Mesothelial cell of epicardium (in vitro differentiated cells): ENCODE measurements at places on chromosomes 6 and 20. TPM values are rescaled to one million over a fixed set of nuclear protein-coding genes. Genes with fewer than 3 reads are reported as not detected.
A peak's percentile ranks its signal among the peaks of the same experiment; 100 is the strongest.

DNA sequence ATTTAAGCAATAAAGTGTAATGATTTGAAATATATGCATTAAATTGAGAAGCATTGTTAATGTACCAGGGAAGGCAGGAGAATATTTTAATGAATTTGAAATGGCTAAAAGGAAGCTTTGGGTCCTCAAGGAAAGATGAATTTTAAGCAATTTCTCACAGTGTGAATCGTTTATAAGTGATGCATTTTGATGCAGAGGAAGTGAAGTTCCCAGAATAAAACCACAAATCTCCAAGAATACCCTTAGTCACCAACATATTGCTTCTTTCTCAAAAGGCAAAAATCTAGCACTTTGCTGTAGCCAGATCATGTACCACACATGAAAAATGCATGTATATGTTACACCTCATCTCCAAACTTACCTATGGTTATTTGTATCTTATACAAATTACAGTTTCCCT lies 11.7 kb downstream of the TPD52L1 start:
- DNase-seq, result no peak
- no peaks in the 10 kb centered on the region for H3K27me3 ChIP-seq
- peaks cover 36% of the 10 kb centered on the region for H3K36me3 ChIP-seq
- no peak overlapping the region for H3K4me3 ChIP-seq
- H3K4me1 ChIP-seq, result peaks cover 9% of the 10 kb centered on the region

GRCh38 chr6:128417698-128418097 lies 102.7 kb downstream of the PTPRK start:
- no peak overlapping the region for H3K27ac ChIP-seq
- peaks cover 23% of the 10 kb centered on the region for H3K36me3 ChIP-seq
- no peak overlapping the region for H3K4me3 ChIP-seq
- no peak for DNase-seq

DNA sequence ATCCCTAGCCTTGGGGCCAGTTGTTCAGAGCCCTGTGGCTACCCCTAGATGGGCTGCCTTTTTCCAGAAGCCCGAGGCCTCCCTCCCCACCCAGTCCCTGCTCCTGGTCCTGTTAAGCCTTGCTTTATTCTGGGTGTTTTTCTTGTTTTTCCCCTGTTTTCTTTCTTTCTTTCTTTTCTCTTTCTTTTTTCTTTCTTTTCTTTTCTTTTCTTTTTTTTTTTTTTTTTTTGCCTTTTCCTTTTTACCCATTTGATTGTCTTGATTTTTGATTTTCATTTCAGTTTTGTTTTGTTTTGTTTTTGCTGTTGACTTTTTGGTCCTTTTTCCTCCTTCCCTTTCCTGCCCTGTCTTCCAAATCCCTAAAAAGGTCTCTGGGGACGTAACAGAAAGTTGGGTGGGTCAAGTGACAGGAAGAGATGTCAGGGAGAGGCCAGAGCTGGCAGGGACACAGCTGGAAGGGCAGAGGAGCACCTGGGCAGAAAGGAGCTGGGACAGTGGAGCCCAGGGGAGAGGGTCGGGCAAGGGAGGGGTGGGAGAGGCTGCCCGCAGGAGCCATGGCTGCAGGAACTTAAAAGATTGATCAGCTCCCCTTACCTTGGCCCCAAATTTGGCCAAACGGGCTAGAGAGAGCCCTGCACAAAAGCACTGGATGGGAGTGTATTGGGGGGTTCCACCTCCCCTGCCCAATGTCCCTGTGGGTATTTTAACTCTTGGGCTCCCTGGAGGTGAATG lies 27.6 kb downstream of the MYH7B start:
- no peak overlapping the region for H3K4me3 ChIP-seq
- H3K4me1 ChIP-seq, result peaks cover 3% of the 10 kb centered on the region
- H3K27me3 ChIP-seq, result peaks cover 28% of the 10 kb centered on the region
- no peak for DNase-seq

- H3K4me3 ChIP-seq, result no peak overlapping the region
- H3K36me3 ChIP-seq, result peaks cover 6% of the 10 kb centered on the region
- no peak for DNase-seq
- H3K4me1 ChIP-seq, result no peaks in the 10 kb centered on the region
Measured at GRCh38 chr20:21179757-21180156, 53.9 kb downstream of the KIZ start.

- peak overlapping the region; percentile 77 for H3K27ac ChIP-seq
- peak overlapping the region; percentile 69 for H3K4me3 ChIP-seq
- DNase-seq, result peak; percentile 49
- H3K4me1 ChIP-seq, result peaks cover 16% of the 10 kb centered on the region
- H3K36me3 ChIP-seq, result no peaks in the 10 kb centered on the region
Measured at GRCh38 chr6:48068278-48069251, 42.4 kb downstream of the PTCHD4 start.

DNA sequence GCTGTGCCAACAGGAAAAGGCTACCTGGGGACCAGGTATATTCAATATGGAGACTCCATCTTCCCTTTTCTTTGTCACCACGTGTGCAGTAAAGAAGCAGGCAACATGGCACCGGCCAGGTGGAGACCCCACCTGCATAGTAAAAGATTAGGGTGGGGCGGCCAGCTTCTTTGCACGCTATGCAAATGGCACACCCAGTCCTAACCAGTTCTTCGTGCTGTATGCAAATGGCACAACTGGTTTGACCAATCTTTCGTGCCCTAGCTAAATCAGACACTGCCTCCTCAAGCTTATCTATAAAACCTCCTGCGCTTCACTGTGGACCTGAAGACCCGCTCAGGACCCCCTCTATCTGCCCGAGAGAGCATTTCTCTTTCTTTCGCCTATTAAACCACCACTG lies 88.8 kb upstream of the EZR start:
- H3K27me3 ChIP-seq, result no peaks in the 10 kb centered on the region
- peak overlapping the region; percentile 6 for H3K27ac ChIP-seq
- DNase-seq, result no peak
- H3K4me1 ChIP-seq, result peaks cover 32% of the 10 kb centered on the region

DNA sequence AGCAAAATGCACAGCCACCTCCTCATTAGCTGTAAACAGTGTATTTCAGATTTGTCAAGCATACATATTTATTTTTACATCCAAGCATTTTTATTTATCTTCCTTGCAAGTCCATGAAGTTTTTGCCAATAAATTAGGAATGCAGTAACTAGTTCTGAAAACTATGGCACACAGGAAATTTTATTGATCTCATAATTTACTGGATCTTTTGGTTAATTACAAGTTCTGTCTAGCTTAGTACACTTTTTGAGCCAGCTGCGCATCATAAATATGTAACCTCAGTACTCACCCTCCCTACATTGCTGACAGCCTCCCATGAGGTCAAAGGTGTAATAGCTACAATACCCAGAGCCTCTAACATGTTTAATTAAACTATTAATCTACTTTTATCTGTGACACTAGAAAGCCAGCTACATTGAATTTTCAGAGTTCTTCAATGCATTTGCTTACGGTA lies 898.2 kb downstream of the KIF16B start:
- peak overlapping the region; percentile 13 for H3K27ac ChIP-seq
- DNase-seq, result no peak
- H3K4me1 ChIP-seq, result peaks cover 54% of the 10 kb centered on the region

DNA sequence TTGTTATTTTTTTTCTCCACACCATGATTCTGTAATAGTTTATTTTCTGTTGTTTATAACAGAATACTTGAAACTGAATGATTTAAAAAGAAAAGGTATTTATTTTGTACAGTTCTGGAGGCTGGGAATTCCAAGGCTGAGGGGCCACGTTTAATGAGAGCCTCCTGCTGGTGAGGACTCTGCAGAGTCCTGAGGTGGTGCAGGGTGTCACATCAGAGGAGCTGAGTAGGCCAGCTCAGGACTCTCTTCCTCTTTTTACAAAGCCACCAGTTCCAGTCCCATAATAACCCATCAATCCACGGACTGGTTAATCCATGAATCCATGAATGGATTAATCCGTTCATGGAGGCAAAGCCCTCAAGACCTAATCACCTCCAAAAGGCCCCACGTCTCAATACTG lies 71.6 kb downstream of the TFAP2A start:
- H3K36me3 ChIP-seq, result no peaks in the 10 kb centered on the region
- no peaks in the 10 kb centered on the region for H3K27me3 ChIP-seq
- no peak for DNase-seq
- H3K4me3 ChIP-seq, result no peak overlapping the region

- no peak for DNase-seq
- H3K4me1 ChIP-seq, result peaks cover 6% of the 10 kb centered on the region
- H3K36me3 ChIP-seq, result peaks cover 7% of the 10 kb centered on the region
- H3K27me3 ChIP-seq, result no peaks in the 10 kb centered on the region
- no peak overlapping the region for H3K27ac ChIP-seq
- H3K4me3 ChIP-seq, result no peak overlapping the region
Measured at GRCh38 chr6:46584586-46584985, 68.0 kb downstream of the CYP39A1 start.

Gene HCRTR2
- 0.11 to 0.18 TPM in 2 of 3 replicates, not detected in the other for total RNA-seq

Gene TFAP2A
- total RNA-seq, result 62.4 to 63.5 TPM (median 63.4 TPM) in 3 replicates

Gene RFX6
- total RNA-seq, result 3.4 to 4.0 TPM (median 3.8 TPM) in 3 replicates

Gene MRPS18B
- total RNA-seq, result 29.8 to 33.5 TPM (median 30.2 TPM) in 3 replicates

Gene LY6G6C
- 0.89 to 1.4 TPM (median 1.3 TPM) in 3 replicates for total RNA-seq

Gene DEFB118
- total RNA-seq, result not detected in 3 replicates

Gene SLC22A2
- 0.07 TPM in 1 of 3 replicates, not detected in the others for total RNA-seq
